ENCODE measurements at places on chromosomes 4 and X. TPM values are rescaled to one million over a fixed set of nuclear protein-coding genes. Genes with fewer than 3 reads are reported as not detected.

DNA sequence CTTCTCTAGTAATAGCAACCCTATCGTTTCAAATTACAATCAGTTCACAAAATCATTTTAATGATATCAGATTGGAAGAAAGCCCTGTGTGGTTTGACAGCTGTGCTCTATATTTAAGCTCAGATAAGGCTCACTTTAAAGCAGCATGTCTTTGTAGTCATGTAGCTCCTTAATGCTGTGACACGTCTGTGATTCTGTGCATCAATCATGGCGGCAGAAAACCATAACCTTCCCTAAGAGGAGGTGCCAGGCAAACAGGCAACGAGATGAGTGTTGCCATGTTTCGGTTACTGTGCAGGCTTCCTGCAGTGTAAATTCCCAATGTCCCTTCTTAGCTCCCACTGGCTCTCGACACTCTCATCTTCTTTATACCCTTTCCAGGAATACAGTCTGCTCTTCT, 212.7 kb downstream of the GRID2 start:
- H3K27me3 ChIP-seq, result no peaks in the 10 kb centered on the region
- DNase-seq, result no peak
- H3K27ac ChIP-seq, result no peak overlapping the region

DNA sequence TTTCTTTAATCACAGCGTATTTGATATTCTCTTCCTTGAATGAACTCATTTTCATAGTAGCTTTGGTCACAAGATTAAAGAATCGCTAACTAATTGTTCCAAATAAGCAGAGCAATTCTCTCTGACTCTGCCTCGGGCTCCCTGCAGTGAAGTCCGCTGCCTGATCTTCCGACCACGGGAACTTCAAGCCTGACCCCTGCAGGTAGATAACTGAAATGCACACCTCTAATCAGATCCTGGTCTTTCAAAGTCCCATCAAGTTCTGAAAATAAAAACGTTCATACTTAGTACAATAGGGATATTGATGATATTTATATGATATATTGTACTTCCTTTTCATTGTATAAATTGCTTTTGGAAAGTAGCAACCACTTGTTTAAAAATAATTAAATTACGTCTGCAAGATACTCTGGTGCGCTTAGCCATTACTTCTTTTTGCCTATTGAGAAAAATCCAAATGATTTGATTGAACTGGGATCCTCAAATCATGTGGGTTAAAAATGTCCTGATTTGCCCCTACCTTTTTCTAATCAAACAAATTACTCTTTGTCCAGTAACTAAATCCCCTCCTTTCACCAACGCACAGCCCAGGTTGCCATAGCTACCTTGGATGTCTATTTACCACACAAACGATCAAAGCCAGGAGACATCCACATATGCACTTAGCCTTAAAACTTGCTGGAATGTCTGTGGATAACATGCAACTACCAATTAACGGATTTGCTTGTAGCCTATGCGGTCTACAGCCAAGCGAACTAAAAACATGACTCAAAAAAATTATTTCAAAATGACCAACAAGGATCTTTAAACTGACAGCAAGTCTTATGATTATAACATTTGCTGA, 4.2 kb downstream of the MID1 start:
- no peaks in the 10 kb centered on the region for H3K36me3 ChIP-seq
- H3K4me3 ChIP-seq, result no peak overlapping the region
- no peak overlapping the region for H3K27ac ChIP-seq
- no peak for DNase-seq

DNA sequence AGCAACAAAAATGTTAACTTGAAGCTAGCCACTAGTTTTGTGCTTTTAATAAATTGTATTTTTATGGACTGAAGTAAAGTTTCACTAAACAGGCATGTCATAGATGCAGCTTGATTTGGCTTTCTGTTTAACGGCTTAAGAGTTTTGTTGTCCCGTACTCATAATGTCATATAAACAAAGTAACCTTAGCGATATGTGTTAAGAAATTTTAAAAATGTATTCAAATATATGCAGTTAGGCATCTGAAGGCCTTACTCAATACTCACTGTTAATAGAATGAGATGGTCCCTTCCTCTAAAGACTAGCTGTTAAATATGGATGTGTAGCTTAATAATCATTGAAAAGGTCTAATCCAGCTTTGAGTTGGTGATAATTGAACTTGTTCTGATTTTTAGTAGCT, 1.0 kb upstream of the SCLT1 start:
- H3K4me3 ChIP-seq, result no peak overlapping the region
- no peaks in the 10 kb centered on the region for H3K27me3 ChIP-seq
- H3K4me1 ChIP-seq, result peaks cover 37% of the 10 kb centered on the region
- H3K36me3 ChIP-seq, result peaks cover 4% of the 10 kb centered on the region

DNA sequence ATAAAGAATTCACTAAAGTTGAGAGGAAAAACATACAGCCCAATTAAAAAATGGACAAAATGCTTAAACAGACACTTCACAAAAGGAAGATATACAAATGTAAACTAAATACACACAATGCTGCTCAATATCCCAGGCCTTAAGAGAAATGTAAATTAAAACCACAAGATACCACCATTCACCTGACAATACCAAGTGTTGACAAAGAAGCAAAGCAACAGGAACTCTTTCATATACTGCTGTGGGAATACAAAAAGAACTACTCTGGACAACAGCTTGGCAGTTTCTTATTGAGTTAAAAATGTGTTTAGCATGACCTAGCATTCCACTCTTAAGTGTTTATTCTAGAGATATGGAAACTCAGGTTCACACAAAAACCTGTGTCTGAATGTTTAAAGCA, 71.3 kb downstream of the ABCB7 start:
- H3K36me3 ChIP-seq, result peaks cover 9% of the 10 kb centered on the region
- H3K4me1 ChIP-seq, result peaks cover 16% of the 10 kb centered on the region
- H3K27ac ChIP-seq, result no peak overlapping the region
- DNase-seq, result no peak
- no peak overlapping the region for H3K4me3 ChIP-seq

GRCh38 chr4:25861280-25861950, 1.4 kb downstream of the SEL1L3 start:
- H3K27me3 ChIP-seq, result no peaks in the 10 kb centered on the region
- peak overlapping the region; percentile 99 for H3K27ac ChIP-seq
- H3K36me3 ChIP-seq, result peaks cover 23% of the 10 kb centered on the region
- DNase-seq, result no peak
- peaks cover 84% of the 10 kb centered on the region for H3K4me1 ChIP-seq

GRCh38 chr4:107835406-107835805, 10.7 kb downstream of the SGMS2 start:
- no peak overlapping the region for H3K27ac ChIP-seq
- H3K36me3 ChIP-seq, result no peaks in the 10 kb centered on the region

GRCh38 chrX:128759745-128760144, 707.5 kb upstream of the ACTRT1 start:
- H3K4me1 ChIP-seq, result no peaks in the 10 kb centered on the region
- no peaks in the 10 kb centered on the region for H3K27me3 ChIP-seq
- no peak overlapping the region for H3K27ac ChIP-seq
- no peaks in the 10 kb centered on the region for H3K36me3 ChIP-seq
- no peak overlapping the region for H3K4me3 ChIP-seq

GRCh38 chr4:72489267-72489666, 79.8 kb downstream of the ADAMTS3 start:
- no peaks in the 10 kb centered on the region for H3K4me1 ChIP-seq
- no peaks in the 10 kb centered on the region for H3K36me3 ChIP-seq

GRCh38 chr4:133147921-133148689, 989 bp upstream of the PCDH10 start:
- H3K27me3 ChIP-seq, result peaks cover 56% of the 10 kb centered on the region
- H3K4me1 ChIP-seq, result peaks cover 15% of the 10 kb centered on the region
- H3K27ac ChIP-seq, result no peak overlapping the region
- no peak overlapping the region for H3K4me3 ChIP-seq
- no peak for DNase-seq
- no peaks in the 10 kb centered on the region for H3K36me3 ChIP-seq

- peaks cover 7% of the 10 kb centered on the region for H3K27me3 ChIP-seq
- no peak overlapping the region for H3K27ac ChIP-seq
- H3K4me1 ChIP-seq, result peaks cover 29% of the 10 kb centered on the region
- no peaks in the 10 kb centered on the region for H3K36me3 ChIP-seq
- no peak for DNase-seq
- no peak overlapping the region for H3K4me3 ChIP-seq
Observed at GRCh38 chr4:140113653-140114052, 40.3 kb downstream of the MAML3 start.

DNA sequence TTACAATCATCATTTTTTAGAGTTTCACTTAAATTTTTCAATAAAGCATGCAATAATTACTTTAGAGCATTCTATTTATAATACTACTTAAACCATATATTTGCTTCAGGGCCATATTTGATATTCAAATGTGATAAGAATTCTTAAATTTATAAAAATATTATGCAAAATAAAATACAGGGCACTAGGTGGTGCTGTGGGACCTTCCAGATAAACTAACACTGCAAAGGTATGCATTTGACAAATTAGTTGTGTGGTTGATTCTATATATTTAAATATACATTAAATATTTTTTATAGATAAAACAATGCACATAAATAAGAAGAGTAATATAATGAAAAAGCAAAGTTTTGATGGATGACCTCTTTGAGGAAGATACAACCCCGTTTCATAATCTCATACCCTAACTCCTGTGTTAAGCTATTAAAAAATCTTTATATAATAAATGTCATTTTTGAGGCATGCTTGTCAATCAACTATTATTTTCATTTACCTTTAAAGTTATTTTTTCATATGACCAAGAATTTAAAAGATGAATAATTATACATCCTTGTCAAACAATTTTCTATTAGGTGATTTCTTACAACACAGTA, 128.4 kb downstream of the REELD1 start:
- no peaks in the 10 kb centered on the region for H3K36me3 ChIP-seq
- no peaks in the 10 kb centered on the region for H3K27me3 ChIP-seq
- DNase-seq, result no peak
- no peak overlapping the region for H3K4me3 ChIP-seq

GRCh38 chr4:104677116-104677515, 182.4 kb upstream of the CXXC4 start:
- H3K4me3 ChIP-seq, result no peak overlapping the region
- H3K36me3 ChIP-seq, result no peaks in the 10 kb centered on the region
- peaks cover 3% of the 10 kb centered on the region for H3K27me3 ChIP-seq
- H3K4me1 ChIP-seq, result no peaks in the 10 kb centered on the region

DNA sequence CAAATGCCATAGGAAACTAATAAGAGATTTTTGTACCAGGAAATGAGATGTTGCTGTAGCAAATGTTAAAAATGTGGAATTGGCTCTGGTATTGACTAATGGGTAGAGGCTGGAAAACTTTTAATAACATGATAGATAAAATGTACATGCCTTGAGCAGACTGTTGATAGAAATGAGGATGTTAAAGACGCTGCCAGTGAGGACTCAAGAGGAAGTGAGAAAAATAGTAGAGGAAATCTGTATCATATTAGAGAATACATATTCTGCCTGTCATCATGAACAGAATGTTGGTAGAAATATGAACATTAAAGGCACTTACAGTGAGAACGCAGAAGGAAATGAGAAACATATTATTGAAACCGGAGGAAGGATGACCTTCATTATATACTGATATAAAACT, 577.2 kb upstream of the HTR2C start:
- peaks cover 13% of the 10 kb centered on the region for H3K4me1 ChIP-seq
- H3K27ac ChIP-seq, result peak overlapping the region; percentile 20
- H3K4me3 ChIP-seq, result no peak overlapping the region
- DNase-seq, result no peak
- H3K27me3 ChIP-seq, result no peaks in the 10 kb centered on the region

DNA sequence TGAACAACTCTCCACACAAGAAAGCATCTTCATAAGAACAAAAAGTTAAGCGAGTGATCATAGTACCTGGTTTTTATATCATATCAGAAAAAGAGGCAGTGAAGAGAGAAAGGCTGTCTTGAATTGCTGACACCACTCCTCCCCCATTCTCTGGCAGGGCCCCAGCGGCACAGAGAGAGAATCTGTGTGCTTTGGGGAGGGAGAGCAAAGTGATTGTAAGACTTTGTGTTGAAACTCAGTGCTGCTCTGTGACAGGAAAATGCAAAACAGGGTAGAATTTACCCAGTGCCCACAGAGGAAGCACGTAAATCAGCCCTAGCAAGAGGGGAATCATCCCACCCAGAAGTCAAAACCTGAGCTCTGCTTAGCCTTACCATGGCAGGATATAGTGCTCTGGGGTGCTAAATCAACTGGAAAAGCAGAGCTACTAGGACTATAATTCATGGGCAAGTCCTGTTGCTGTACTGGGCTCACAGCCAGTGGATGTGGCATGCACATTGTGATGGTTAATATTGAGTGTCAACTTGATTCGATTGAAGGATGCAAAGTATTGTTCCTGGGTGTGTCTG, 174.6 kb downstream of the PRR32 start:
- H3K27me3 ChIP-seq, result no peaks in the 10 kb centered on the region
- no peak for DNase-seq
- H3K4me3 ChIP-seq, result no peak overlapping the region

DNA sequence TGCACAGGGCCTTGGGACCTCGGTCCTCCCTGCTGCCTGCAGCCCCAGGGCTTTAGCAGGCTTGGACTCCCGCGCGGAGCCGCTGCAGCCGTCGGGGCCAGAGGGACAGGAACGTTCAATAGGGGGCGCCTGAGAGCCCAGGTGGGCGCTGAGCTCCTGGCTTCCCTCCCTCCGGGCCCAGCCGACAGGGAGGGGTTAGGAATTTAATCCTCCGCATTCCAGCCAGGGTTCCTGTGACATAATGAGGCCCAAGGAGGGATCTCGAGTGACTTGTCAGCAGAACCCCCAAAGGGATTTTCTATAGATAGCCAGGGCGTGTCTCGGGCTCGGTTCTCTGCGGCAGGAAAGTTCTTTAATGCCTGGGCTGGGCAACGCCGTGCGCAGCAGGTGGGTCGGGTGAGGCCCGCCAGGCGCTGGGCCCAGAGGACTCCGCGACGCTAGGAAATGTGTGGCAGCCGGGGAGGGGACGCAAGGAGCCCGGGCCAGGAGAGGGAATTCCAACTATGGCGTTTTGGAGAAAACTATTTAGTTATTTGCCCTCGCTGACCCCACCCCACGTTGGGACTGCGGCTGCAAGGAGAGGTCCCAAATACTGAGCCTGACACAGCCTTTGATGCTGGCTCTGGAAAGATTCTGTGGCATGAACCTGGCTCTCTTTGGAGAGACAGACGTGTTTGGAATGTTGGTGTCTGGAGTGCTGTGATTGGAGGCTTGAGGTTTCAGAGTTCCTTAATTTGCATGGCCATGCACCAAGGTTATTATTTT, 285.2 kb upstream of the GATB start:
- peaks cover 40% of the 10 kb centered on the region for H3K27me3 ChIP-seq
- no peak overlapping the region for H3K27ac ChIP-seq
- H3K4me1 ChIP-seq, result peaks cover 12% of the 10 kb centered on the region
- H3K4me3 ChIP-seq, result peak overlapping the region; percentile 36
- DNase-seq, result no peak

DNA sequence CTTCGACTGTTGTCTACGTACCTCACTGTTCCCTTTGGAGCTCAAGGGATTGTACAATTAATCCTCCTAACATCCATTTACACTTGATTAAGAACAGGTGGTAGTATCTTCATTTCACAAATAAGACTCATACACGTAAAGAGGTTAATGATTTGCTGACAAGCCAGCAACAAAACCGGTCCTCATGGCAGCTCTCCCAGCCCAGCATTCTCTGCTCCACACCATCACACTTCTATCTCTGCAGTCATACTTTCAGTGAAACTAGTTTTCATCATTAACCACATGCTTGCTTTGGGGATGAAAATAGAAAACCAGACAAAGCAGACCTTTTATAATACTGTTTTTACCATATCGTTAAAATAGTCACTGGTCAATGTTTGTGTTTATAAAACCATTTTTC, 28.7 kb upstream of the CASK start:
- no peak overlapping the region for H3K4me3 ChIP-seq
- H3K27ac ChIP-seq, result no peak overlapping the region
- no peaks in the 10 kb centered on the region for H3K4me1 ChIP-seq
- no peak for DNase-seq
- H3K36me3 ChIP-seq, result no peaks in the 10 kb centered on the region

Gene FRAS1
- not detected for total RNA-seq

Gene XG
- not detected for total RNA-seq

Gene CTAG1B
- total RNA-seq, result not detected

Data from activated B cell treated with CpG ODN at 0.5 μM for 24 hours (primary cell).